ENCODE measurements at places on chromosomes 11 and 22.

GRCh38 chr22:36912694-36913426 is 568 bp upstream of the CSF2RB start:
- DNase-seq, result no peak

- no peak for DNase-seq
Measured at GRCh38 chr22:20015971-20016733, 471 bp downstream of the ARVCF start.

DNA sequence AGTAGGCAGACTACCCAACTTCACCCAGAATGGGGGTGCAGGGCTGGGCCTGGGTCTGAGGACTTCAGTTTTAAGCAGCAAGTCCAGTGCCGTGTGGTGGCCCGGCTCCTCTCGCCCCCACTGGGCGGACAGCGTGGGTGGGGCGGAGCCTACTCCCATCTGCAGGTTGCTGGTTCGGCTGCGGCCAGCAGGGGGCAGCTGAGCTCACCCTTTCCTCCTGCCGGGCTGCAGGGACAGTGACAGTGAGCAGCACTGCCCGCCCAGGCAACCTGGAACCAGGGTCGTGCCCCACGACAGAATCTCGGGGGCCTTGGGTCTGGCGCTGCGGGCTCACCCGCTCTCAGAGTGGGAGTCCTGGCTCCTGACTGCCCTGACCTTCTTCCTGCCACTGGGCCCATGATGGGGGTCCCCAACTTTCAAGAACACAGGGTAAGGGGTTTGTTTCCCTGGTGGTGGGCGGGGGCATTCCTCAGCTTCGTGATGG is 6.2 kb upstream of the NEAT1 start:
- peak; percentile 88 for DNase-seq

DNA sequence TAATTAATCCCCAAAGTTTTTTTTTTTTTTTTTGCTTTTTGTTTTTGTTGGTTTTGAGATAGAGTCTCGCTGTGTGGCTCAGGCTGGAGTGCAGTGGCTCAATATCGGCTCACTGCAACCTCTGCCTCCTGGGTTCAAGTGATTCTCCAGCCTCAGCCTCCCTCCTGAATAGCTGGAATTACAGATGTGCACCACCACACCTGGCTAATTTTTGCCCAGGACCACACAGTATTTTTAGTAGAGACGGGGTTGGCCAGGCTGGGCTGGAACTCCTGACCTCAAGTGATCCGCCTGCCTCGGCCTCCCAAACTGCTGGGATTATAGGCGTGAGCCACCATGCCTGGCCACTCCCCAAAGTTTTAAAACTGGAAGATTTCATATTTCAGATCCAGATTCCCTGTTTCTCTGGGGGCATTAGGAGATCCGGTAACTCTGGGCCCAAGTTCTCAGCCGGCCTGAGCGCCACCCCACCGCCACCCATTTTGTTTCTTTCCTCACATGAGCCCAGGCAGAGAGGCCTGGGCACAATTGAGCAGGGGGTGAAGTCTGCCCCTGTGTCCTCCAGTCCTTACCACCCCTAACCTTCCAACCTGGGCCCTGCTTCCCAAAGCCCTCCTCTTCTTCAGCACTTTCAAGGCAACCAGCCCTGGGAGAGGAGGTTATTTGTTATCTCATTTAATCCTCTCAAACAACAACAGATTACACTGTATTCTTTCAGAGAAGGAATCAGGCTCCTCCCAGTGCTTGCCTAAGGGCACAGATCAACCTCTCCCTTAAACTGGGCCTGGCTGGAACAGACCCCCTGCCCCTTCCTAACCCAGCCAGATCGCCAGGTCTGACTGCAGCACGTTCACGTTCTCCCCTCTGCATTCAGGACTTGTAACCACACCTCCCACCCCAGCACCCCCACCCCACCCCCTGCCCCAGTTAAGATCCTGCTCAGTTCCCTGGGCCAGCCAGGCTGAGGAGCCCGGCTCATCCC is 1.9 kb upstream of the CSNK1E start:
- no peak for DNase-seq

- DNase-seq, result no peak
Measured at GRCh38 chr11:45272701-45273100, 13.4 kb downstream of the SYT13 start.

GRCh38 chr11:33309118-33309517 is 51.9 kb downstream of the HIPK3 start:
- no peak for DNase-seq

DNA sequence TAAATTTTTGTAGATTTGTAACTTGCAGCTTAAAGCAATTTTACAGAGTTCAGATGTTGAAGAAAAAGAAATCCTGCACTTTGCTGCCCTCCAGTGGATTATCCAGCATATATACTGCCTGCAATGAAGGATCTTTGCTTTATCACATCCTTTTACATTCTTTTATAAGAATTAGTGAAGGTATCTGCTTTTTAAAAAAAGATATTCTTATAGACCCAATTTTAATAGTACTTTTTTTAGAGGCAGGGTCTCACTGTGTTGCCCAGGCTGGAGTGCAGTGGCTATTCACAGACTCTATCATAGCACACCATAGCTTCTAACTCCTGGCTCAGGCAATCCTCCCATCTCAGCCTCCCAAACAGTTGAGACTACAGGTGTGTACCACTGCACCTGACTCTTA is 60.7 kb downstream of the TTC17 start:
- DNase-seq, result peak; percentile 7

DNA sequence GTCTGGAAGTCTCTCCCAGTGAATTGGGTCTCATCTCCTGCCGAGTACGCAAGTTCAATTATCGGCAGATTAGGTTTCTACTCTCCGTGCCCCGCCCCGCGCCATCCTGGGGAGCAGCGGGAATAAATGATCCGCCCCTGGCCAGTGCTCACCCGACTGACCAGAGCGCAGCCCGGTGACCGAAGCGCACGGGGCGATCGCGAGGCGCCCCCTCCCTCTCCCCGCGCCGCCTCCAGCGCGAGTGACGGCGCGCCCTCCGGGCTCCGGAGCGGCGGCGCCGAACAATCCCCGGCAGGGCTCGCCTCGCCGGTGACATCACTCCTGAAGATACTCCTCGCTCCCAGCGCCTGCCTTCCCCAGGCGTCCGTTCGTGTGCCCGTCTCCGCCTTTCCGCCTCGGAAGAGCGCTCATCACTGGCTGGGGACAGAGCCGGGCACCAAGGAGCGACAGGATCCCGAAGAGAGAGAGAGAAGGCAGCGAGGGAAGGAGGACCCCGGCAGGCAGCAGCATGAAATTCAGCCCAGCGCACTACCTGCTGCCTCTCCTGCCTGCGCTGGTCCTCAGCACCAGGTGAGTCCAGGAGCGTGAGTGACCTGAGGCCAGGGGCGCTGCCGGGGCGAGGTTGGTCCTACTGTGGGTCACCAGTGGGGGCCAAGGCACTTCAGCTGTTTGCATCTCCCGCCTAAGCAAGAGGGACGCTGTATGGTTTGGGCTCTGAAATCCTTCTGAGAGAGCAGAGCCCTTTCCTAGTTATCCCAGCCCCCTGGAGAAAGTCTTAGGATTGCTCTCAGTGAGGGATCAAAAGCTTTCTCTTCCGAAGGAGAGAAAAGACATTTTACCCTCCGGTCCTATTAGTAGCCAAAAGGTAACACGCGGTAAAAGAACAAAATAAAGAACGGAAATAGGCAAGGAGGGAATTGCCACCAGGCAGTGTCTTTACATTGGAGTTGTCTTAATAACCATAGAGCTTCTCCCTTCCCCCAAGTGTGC is at the start of gene LUZP2:
Gene LUZP2 (plus strand): TSS at position 318 of the 990 bp plus-strand sequence.
- DNase-seq, result no peak

DNA sequence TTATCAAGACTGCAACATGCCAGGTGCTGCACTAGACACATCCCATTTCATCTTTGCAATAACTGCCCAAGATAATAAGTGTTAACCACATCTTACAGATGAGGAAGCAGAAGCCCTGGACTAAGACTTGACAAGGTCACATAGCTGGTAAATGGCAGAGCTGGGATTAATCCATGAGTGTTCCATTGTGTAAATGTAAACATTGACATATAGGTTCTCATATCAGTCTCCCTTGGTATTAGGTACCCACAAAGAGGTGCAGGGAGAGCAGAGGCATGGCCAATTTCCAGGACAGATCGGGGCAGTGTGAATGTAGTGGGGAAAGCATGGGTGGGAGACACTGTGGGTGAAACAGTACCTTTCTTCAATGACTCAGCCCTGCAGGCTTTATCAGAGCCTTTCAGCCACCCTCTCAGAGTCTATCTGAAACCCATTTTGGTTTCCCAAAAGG is 17.9 kb downstream of the MICAL2 start:
- DNase-seq, result no peak

DNA sequence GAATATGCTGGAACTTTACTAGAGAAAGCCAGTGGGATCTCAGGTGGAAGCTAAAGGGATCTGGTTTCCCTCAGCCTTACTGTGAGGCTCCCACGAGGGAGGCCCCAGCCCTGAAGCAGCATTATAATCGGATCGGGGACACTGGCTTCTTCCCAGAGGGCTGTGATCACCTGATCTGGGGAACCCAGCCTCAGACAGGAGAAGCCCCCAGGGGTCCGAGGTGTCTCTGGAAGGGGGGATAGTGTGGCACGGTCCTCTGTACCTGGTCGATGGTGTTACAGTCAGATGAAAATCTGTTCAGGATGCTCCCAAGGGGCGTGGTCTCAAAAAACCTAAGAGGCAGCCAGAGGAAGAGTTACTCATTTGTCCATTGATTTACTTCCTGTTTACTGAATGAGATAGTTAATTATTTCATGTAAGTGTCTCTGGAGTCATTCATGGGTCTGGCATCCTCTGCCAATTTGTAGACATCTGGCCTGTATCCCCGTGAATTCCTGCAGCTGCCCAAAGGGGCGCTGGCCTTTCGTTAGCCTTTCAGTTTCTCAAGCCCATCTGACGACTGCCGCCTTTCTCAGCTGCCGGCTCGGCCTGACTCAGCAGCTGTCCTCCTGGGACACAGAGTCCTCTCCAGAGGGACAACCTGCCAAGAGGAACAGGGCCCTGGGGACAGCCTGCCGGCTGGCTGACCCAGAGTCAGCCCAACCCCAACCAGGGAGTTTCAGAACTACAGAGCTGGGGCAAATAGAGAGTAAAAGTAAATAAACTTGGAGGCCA is 17.0 kb upstream of the KCNJ11 start:
- DNase-seq, result no peak

- no peak for DNase-seq
Measured at GRCh38 chr11:1564535-1565172, 7.4 kb downstream of the DUSP8 start.

DNA sequence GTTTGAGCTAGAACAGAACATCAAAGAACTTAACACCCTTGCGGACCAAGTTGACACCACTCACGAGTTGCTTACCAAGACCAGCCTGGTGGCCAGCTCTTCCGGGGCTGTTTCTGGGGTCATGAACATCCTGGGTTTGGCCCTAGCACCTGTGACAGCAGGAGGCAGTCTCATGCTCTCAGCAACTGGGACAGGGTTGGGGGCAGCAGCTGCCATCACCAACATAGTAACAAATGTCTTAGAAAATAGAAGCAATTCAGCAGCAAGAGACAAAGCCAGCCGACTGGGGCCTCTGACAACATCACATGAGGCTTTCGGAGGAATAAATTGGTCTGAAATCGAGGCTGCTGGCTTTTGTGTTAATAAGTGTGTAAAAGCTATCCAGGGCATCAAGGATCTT is 8.7 kb downstream of the APOL5 start:
- DNase-seq, result no peak

- DNase-seq, result no peak
Measured at GRCh38 chr11:81913793-81914192, 819.9 kb downstream of the FAM181B start.

GRCh38 chr11:116882386-116882785 is 45.0 kb upstream of the APOA1 start:
- DNase-seq, result no peak

DNA sequence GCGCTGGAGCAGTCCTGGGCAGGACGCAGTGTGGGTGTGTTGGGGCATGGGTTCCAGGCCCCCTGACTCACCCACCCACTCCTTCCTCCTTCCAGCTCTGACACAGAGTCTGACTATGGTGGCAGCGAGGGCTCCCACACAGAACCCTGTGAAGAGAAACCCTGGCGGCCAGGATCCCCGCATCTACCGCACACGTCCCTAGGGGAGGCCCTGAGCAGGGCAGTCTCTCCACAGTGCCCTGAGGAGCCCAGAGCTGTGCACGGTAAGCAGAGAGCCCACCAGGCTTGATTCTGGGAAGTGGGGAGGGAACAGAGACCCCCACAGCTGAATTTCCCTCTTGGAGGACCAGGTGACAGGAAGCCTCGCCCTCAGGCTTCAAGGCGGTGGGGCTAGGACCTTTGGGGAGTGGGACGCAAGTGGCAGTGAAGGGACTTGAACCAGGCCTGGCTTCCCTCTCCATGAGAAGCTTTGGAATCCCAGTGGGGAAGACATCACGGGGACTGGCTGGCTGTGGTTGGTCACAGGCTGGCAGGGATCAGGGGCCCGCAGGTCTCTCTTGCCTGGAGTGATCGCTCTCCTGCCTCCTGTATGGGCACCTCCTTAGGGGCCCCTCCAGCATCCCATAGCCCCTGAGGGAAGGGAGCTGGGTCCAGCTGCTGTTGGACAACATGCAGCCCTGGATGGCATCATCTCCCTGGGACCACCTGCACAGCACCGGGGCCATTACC is 96.4 kb upstream of the PARVA start:
- no peak for DNase-seq

GRCh38 chr11:1943977-1944376 is 3.2 kb upstream of the MRPL23 start:
- DNase-seq, result no peak

- DNase-seq, result no peak
Measured at GRCh38 chr11:8767466-8768142, 85.0 kb downstream of the RPL27A start.

- no peak for DNase-seq
Measured at GRCh38 chr11:32029721-32030120, 61.2 kb upstream of the RCN1 start.

DNA sequence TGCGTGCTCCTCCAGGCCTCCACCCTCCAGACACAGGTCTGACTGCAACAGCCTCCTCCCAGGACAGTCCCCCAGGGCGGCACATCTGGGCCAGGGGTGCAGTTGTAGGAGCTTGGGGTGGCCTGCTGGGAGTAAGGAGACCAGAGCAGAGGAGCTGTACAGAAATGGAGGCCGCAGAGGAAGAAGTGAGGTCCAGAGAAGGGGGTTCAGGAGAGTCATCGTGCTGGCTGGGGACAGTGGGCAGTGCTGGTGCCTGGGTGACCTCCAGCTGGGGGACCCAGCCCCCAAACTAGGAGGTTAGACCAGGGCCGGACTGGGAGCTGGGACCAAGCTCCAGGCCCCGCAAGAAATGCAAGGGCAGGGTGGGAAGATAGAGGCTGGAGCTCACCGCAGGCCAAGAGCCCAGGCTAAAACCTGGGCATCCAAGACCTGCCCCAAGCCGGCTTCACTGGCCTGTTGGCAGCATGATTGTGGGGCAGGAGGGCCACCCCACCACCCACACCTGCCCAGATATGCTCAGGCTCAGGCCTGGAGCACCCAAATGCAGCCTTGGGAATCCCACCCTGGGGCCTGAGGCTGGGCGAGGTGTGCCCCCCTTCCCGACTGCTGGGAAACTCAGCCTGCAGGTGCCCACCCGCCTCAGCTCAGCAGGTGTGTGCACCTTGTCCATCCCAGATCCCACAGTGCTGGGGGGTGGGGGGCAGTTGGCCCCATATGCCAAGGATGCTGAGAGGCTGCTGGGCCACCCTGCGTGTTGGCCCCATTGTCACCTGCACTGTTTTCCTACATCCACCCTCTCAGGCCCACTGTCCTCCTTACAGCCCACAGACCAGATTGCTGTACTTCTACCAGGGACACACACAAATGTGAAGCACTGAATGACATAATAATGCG is 96.9 kb downstream of the MORC2 start:
- DNase-seq, result no peak

GRCh38 chr11:114449845-114450244 is 10.6 kb downstream of the REXO2 start:
- DNase-seq, result no peak

- DNase-seq, result peak; percentile 77
Measured at GRCh38 chr11:34234086-34234740, 123.6 kb downstream of the ABTB2 start.

- no peak for DNase-seq
Measured at GRCh38 chr11:13315517-13316432, 38.2 kb downstream of the BMAL1 start.
